H9 (cell line): ENCODE measurements at places on chromosomes 12 and 14.
A peak's percentile ranks its signal among the peaks of the same experiment; 100 is the strongest.

GRCh38 chr12:119938049-119938667 is 50.9 kb upstream of the BICDL1 start:
- no peak overlapping the region for H3K27ac ChIP-seq
- H3K4me3 ChIP-seq: no peak overlapping the region
- H3K36me3 ChIP-seq: no peaks in the 10 kb centered on the region
- H3K27me3 ChIP-seq: no peaks in the 10 kb centered on the region

GRCh38 chr14:58805057-58805456 is 167.3 kb downstream of the DACT1 start:
- H3K36me3 ChIP-seq: no peaks in the 10 kb centered on the region
- DNase-seq: no peak
- H3K4me3 ChIP-seq: no peak overlapping the region
- H3K27me3 ChIP-seq: no peaks in the 10 kb centered on the region
- no peaks in the 10 kb centered on the region for H3K4me1 ChIP-seq

- DNase-seq: no peak
- no peak overlapping the region for H3K27ac ChIP-seq
- no peaks in the 10 kb centered on the region for H3K4me1 ChIP-seq
These were observed 927.0 kb downstream of the SLC16A7 start for GRCh38 chr12:60522684-60523400.

GRCh38 chr12:109736552-109737108 is 23.0 kb downstream of the FAM222A start:
- H3K4me1 ChIP-seq: no peaks in the 10 kb centered on the region; the same call in 1 of the 2 replicates
- H3K27ac ChIP-seq: no peak overlapping the region
- peak; percentile 92 for DNase-seq
- H3K27me3 ChIP-seq: no peaks in the 10 kb centered on the region
- H3K36me3 ChIP-seq: no peaks in the 10 kb centered on the region

DNA sequence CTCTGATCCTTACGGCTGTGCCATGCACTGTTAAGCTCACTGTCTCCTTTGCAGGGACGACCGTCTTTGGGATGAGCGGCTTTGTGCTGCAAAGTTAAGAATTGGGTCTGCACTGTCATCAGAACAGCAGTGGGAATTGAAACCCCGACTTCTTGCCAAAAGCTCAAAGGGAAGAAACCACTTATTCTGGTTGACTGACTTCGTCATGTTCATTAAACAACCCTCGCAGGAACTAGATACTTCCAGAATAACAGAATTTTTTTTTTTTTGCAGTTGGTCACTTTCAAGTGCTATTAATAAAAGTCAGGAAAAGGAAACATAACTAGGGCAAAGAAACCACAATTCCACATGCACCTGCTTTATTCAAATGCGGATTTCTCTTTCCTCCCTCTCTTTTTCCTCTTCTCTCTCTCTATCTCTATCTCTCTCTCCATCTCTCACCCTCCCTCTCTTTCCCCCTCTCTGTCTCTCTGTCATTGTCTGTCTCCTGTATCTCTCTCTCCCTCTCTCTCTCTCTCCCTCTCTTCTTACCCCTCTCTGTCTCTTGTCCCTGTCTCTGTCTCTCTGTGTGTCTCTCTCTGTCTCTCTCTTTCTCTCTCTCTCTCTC is 12.3 kb upstream of the GLT1D1 start:
- no peak overlapping the region for H3K4me3 ChIP-seq
- H3K27ac ChIP-seq: no peak overlapping the region
- H3K27me3 ChIP-seq: no peaks in the 10 kb centered on the region

GRCh38 chr12:87784350-87784749 is 244.9 kb downstream of the C12orf50 start:
- H3K4me1 ChIP-seq: no peaks in the 10 kb centered on the region
- no peaks in the 10 kb centered on the region for H3K36me3 ChIP-seq
- H3K27me3 ChIP-seq: no peaks in the 10 kb centered on the region
- H3K27ac ChIP-seq: no peak overlapping the region

DNA sequence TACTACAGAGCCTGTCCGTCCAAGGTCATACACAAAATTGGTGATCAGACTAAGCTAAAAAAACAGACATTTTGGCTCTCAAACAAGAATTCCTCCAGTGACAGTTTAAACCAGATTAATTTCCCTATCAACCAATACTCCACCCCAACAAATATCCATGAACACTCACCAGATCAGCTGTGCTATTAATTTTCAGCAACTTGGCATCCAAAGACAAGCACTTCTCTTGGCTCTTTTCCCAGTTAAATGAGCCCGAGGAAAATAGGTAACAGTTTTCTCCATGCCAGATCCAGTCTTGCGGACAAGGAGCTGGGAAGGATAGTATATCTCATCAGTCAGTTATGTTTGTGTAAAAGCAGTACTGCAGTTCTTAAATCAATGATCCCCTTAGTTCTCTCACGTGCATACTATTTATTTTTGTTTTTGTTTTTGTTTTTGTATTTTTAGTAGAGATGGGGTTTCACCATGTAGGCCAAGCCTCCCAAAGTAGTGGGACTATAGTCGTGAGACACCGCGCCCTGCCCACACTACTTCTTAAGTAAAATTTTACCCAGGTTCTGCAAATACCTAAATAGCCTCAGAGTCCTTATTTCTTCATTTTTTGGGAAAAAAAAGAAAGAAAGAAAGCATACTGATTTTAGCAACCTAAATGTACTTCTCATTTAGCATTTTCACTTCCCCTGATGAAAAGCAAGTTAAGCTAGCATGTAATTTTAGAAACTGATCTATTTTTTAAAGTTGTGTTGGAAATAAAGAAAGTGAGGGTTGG is 11.1 kb downstream of the OLR1 start:
- no peak for DNase-seq
- H3K36me3 ChIP-seq: no peaks in the 10 kb centered on the region; the same call in 2 of the 3 replicates
- H3K27me3 ChIP-seq: no peaks in the 10 kb centered on the region
- H3K4me1 ChIP-seq: no peaks in the 10 kb centered on the region
